GM10248 (cell line): ENCODE measurements at places on chromosomes 11 and 22.

DNA sequence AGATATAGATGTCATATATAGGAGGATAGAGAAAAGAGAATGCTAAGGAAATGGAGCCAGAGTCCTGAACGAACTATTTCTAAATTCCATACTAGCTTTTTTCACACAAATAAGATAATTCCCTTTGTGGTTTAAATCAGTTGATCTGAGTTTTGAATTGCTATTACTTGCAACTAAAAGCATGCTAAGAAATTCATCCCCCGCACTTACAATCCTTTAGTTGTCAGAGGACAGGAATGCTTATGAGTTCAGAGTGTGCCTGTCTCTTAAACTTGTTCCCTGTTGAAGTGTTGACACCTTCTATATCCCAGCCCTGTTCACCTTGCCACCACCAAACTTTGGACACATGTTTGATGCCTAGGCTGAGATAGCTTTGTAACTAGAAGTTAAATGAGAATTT is 406.2 kb downstream of the METTL15 start:
- DNase-seq = no peak

GRCh38 chr11:97883086-97883485 is 1137.7 kb upstream of the CNTN5 start:
- no peak for DNase-seq

DNA sequence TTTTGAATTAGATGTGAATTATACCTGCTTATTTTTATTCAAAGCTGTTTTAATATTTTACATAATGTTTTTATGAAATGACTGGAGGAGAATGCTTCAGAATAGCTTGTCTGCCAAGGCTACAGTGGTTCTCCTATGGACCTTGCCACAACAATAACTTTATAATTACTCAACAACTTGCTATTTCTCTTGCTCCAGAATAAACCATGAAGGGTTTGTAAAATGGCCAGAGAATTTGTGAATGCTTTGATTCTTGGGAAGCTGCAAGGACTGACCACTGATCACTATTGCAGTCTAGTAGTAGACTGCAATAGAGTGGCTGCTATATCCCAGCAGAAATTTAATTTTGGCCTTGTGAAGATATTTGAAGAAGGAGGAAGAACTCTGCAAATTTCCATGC is 199.7 kb downstream of the FAT3 start:
- DNase-seq = no peak

GRCh38 chr11:35919244-35919643 is 24.6 kb upstream of the LDLRAD3 start:
- DNase-seq = no peak

- no peak for DNase-seq
These were observed 8.4 kb downstream of the DAGLA start for GRCh38 chr11:61688365-61689163.

GRCh38 chr11:65426839-65427690 is 4.5 kb downstream of the NEAT1 start:
- no peak for DNase-seq

DNA sequence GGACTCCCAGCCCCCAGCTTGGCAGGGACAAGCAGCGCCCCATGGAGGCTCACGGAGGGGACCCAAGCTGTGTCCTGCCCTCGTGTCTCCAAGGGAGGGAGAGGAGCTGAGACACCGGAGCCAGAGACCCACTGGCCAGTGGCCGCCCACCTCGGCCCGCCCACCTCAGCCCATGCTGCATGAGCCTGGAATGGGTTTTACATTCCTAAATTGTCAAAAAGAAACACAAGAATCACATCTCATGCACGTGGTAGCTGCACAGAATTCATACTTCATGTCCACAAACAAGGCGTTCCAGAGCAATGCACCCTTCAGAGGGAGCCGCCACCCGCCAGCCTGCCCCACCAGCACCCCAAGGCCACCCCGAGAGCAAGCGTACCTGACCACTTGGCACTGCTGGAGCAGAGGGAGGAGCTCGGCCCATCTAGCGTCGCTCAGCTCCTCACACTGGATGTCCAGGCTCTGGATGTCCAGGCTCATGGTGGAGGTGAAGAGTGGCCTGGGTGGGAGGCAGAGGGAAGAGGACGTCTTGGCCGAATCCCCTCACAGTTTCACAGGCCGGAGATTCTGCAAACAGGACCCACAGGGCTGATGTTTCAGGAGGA is 5.3 kb downstream of the RNH1 start:
- DNase-seq = no peak

- no peak for DNase-seq
These were observed 231.3 kb downstream of the DSCAML1 start for GRCh38 chr11:117565709-117566108.

- DNase-seq = no peak
These were observed 327.7 kb downstream of the DLG2 start for GRCh38 chr11:85299258-85299942.
